ENCODE measurements at places on chromosomes 3 and 15.

- no peak for DNase-seq
Measured at GRCh38 chr3:20808864-20809263, 622.9 kb upstream of the SGO1 start.

DNA sequence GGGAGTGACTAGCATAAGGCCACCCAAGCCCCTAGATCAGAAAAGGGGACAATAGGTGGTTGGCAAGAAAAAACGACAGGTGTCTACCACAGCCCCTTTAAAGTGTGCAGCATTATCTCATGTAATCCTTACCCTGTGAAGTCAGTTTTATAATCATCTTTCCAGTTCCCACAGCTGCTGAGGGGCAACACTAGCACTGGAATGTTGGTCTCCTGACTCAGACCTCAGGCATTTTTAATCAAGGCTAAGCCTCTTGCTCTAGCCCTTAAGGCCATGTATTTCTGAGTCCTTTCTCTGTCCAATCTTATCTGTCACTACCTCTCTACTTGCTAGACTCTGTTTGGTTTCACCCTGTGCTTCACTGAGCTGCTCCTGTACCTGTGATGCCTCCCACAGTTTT is 171.7 kb downstream of the TLE3 start:
- DNase-seq, result no peak

DNA sequence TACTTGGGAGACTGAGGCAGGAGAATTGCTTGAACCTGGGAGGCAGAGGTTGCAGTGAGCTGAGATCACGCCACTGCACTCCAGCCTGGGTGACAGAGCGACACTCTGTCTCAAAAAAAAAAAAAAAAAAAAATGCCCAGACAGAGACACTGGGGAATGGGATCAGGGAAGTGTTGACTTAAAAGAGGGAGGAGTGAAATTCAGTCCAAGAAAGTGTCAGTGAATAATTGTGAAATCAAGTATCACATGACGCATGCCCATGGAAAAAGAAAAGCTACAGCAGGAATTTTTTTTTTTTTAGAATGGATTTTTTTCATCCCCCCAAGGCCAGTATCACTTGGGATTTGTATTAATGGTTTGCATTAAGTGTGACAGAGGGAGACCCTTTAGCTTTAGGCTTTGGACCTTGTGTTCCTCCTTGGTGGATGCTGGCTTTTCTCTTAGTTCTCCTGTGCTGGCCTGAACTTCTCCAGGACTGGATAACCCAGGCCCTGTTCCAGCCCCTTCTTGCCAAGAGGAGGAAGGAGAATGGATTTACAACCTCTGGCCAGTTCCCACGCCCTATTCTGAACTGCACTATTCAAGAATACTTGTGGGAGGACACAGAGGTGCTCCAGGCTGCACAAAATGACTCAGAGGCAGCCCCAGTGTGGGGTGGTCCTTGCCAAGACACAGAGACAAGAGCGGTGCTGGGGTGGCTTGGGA is 36.7 kb upstream of the ZNF774 start:
- no peak for DNase-seq

- DNase-seq, result no peak
Measured at GRCh38 chr3:194570235-194570634, 63.0 kb downstream of the TMEM44 start.

DNA sequence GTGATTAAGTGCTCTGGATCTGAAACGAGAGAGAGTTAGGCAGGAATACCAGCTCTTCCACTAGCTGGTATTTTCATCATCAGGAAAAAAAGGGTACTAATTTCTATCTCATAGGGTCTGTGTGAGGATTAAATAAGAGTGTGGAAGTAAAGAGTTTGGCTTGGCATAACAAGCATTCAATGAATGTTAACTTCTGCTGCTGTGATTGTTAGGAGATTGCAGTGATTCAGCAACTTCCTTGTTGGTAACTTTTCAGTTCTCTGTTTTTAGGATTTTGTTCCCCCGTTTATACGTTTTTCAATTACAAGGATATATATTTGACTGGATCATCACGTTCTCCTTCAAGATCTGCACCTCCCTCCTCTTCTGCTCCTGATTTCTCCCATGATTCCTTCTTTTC is 65.9 kb upstream of the MYO5C start:
- DNase-seq, result no peak

GRCh38 chr3:58766587-58767282 is 100.2 kb upstream of the FAM3D start:
- DNase-seq, result no peak

GRCh38 chr3:156814295-156814694 is 11.9 kb upstream of the LEKR1 start:
- no peak for DNase-seq

GRCh38 chr3:122973893-122974615 is 53.5 kb downstream of the SEMA5B start:
- DNase-seq, result no peak

DNA sequence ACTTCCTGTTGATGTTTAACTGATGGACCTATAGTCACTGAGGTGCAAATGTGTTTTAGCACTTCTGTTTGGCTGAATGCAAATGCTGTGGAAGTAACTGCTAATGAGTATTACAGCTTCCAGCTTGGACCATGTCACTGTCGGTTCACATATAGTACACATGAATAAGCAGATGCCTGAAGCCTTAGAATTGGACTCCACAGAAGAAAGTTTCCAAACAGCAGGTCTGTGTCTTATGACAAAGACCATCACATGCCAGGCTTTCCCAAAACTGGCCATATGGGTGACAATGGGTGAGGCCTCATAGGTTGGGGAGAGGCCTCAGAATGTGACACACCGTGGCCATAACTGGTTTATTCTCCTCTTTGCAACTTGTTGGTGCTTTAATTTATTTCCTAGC is 241.8 kb downstream of the WNT5A start:
- DNase-seq, result no peak

GRCh38 chr15:76060118-76060989 is 569 bp downstream of the TMEM266 start:
- no peak for DNase-seq

DNA sequence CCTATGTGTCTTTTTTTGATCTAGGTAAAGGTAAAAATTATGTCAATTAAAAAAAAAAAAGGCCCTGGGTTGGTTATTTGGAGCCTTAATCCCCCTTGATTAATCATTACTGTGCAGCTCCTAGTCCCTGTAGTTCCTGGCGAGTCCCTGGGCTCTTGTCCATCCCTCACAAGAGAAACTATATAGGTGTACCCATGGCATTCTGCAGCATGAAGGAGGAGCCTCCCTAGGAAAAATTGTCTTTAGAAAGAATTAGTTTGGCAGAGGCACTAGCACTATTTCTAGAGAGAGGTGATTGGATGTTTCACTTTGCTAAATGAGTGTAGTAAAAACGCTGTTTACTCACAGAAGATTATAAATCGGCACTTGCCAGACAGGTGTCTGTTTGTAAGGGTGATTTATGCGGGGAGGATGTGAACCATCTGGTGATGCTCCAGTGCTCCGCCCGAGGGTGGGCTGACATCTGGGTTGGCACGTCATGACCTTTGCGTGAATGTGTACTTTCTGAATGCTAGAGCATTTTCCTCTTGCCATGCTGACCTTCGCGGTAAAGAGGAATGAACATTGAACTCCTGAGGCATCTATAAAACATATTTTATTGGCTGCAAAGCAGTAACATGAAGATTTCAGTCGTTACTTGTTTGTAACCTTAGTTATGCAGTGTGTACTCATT is 12.6 kb downstream of the PLCL2 start:
- DNase-seq, result no peak

GRCh38 chr3:63232764-63233396 is 45.2 kb upstream of the SYNPR start:
- peak; percentile 4 for DNase-seq

- peak; percentile 32 for DNase-seq
Measured at GRCh38 chr15:61834076-61834697, 226.1 kb downstream of the VPS13C start.

DNA sequence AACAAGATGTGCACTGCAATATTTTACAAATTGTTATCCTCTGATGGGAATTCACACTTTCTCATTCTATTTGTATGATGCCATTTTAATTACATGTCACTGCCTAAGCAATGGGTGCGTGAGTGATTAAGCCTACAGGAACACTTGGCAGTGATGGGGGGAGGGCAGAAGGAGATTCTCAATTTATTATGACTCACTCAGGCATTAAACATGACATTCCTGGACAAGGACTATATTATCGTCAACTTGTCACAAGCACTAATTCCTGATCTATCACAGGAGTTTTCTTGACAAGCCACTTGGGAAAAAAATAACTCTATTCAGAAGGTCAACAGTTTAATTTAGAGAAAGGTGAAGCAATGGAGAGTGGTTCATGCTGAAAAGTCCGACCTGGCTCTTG is 556.8 kb downstream of the NSUN3 start:
- DNase-seq, result no peak

GRCh38 chr15:49868348-49868747 is 247.5 kb downstream of the DTWD1 start:
- no peak for DNase-seq

DNA sequence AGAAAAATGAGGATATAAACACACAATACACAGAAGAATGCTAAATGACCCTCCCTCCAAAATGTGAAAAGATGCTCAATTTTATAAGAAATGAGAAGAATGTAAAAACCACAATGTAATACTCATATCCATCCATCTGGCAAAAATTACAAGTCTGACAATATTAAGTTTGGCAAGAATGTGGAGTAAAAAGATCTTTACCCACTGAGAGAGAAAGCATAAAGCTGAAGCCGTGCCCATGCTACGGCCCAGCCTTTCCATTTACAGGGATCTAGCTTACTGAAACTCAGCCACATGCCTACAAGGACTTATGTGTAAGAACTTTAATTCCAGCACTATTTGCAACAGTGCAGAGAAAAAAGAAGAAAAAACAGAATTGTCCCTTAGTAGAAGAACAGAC is 42.9 kb downstream of the ATP13A3 start:
- no peak for DNase-seq

DNA sequence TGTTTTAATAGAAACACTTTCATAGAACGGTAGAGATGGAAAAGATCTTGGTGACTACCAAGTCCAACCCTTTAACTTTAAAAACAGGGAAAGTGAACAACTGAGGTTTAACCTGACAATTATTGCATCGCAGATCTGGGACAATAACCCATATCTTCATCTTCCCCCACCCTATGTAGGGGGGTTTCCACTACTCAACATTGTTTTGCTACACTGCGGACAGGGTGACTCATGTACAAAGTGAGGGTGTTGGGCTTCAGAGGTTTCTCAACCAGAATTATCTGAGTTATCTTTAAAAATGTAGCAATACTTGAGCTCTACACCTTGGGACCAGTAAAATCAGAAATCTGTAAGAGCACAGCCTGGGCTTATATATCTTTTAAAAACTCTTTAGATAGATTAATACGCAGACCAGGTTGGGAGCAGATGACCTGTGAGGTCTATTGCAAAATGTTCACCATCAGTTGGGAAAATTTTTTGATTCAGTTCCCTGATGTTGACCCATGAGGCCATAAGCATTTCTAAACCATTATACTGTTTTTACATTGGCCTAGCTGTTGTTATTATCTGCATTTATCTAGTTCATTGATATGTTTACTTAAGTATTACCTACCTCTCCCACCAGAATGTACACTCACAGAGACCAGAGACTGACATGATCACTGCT is 103.6 kb upstream of the ICE2 start:
- DNase-seq, result no peak
